ENCODE measurements at places on chromosomes 4 and X.
A peak's percentile ranks its signal among the peaks of the same experiment; 100 is the strongest.

- no peak for DNase-seq
These were observed 107.1 kb upstream of the C1GALT1C1 start for GRCh38 chrX:120736989-120737388.

GRCh38 chrX:14361435-14361834 lies 167.9 kb upstream of the GLRA2 start:
- DNase-seq: no peak

DNA sequence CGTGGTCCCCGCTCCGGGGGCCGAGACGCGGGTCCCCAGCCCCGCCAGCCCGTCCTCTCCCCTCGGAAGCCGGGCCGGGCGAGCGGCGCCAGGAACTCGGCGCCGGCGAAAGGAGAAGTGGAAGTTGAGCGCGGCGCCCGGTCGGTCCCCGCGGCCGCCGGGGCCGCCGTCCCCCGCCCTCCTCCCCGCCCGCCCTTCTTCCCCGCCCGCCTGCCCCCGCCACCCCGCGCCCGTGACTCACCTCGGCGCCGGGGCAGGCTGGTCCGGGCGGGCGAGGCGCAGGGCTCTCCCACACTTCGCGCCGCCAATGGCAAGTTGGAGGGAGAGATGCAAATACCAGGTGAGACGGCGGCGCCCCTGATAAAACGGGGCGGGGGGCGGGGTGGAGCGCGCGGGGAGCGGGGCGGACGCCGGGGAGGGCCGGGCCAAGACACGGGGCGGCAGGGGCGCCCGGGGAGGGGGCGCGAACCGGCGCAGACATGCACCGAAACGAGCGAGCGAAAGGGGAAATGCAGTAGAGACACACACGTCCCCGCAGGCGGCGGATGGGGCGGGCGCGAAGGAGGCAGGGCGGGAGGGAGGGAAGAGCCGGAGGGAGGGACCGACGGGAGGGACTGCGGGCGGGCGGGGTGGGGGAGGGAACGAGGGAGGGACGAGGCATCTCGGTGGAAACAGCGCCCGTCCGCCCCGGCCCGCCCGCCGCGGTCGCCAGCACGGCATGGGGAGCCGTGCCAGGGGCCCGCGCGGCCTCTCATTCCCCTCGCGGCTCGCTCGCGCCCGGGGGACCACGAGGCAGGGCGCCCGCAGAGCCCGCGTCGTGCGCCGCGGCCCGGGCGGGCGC lies at the start of gene ELF4:
ELF4 (minus strand) TSS at position 119 of the 841 bp plus-strand sequence. CDS start 29,167 bp downstream, outside the sequence.
- peak; percentile 67 for DNase-seq

- DNase-seq: no peak
These were observed 176.2 kb upstream of the RBPJ start for GRCh38 chr4:26144526-26145155.
